Pons (tissue), 1 donor: ENCODE measurements at places on chromosomes 11 and 22.
A peak's percentile ranks its signal among the peaks of the same experiment; 100 is the strongest.

- DNase-seq = no peak
These were observed 73.9 kb downstream of the TRPC6 start for GRCh38 chr11:101509922-101510321.

DNA sequence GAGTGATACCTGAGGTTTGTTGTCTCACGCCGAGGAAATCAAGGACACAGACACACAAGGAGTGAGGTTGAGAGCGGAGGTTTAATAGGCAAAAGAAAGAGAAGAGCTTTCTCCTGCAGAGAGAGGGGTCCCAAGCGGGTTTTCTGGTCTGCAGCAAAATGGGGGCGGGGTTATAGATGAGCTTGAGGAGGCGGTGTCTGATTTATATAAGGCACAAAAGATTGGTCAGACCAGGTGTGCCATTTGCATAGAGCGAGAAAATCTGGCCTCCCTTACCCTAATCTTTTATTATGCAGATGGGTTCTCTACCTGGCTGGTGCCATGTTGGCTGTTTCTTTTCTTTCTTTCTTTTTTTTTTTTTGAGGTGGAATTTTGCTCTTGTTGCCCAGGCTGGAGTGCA lies 11.8 kb downstream of the C11orf96 start:
- DNase-seq = no peak

GRCh38 chr11:124479561-124479960 lies 34.1 kb upstream of the OR8B8 start:
- DNase-seq = peak; percentile 49

GRCh38 chr11:117045196-117045595 lies 53.0 kb downstream of the SIK3 start:
- no peak for DNase-seq

- no peak for DNase-seq
These were observed 33.8 kb downstream of the SLC35F2 start for GRCh38 chr11:107824668-107825369.
